Activated T-cell treated with anti-CD3 and anti-CD28 coated beads, Interleukin-2, amount 50 U/mL, for 72 hours (primary cell): ENCODE measurements at places on chromosomes 4 and X. TPM values are rescaled to one million over a fixed set of nuclear protein-coding genes. Genes with fewer than 3 reads are reported as not detected.

- DNase-seq, result peak; percentile 34
These were observed 26.3 kb downstream of the RTL5 start for GRCh38 chrX:72105436-72105835.

DNA sequence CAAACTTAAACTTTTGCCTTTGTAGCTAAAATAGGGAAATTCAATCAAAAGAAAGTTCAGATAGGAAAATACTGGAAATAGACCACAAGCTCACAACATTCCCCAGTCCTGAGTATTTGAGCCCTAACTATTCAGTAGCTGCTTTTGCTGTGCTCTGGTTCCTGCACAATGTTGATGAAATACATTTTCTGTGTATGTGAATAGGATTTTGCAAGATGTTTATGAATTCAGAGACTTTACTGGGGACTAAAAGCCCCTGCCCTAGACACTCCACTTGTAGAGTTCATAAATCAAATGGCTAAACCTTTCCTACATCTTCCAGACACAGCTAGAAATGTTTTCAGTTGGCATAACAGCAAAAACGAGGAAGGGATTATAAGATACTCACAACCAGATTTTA is 105.9 kb downstream of the FBXO8 start:
- no peak for DNase-seq

DNA sequence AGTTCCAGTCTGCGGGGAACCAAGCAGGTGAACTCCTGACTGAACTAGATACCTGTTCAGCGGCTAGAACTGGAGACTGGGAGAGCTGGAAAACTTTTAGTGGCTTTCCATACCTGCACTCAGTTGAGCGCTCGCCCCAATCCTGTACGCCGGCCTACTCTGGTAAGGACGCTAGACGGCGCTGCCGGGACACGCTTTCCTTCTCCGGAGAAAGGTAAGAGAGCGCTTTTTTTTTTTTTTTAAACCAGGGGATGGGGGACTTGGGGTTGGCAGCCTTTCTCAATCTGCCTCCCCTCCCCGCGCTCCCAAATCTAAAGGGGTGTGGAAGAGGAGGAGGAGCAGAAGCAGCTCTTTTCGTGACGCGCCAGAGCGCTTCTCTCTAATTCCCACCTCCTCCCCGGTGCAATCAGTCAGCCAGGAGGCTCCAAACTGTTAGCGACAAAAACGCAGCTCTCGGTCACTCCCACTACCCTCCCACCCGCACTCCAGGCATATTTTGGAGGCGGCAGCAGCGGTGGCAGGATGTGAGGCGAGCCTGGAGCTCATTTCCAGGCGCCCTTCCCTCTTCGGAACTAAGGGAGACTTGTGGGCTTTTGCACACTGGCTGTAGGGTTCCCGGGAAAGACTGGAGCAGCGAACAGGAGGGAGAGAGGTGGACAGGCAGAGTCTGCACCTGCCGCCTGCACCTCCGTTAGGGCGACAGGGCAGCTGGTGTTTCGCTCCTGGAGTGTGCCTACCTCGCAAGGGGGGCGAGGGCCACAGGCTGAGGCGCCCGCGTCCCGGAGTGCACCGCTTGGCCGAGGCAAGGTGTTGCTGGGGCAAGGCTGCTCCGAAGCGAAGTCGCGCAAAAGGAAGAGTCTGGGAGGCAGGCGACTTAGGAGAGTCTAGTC is at the start of gene IL1RAPL2:
IL1RAPL2 (plus strand) TSS at position 409 of the 890 bp plus-strand sequence.
- peak; percentile 16 for DNase-seq

- DNase-seq, result no peak
These were observed 11.2 kb downstream of the CAMK2D start for GRCh38 chr4:113750296-113750695.

SYN1 gene
- 0.67 TPM for total RNA-seq

GRCh38 chr4:145740806-145741205 is 60.9 kb downstream of the C4orf51 start:
- no peak for DNase-seq

- no peak for DNase-seq
These were observed 407 bp upstream of the ZC4H2 start for GRCh38 chrX:64976673-64977040.

- DNase-seq, result no peak
These were observed at the start of gene LRRC66 for GRCh38 chr4:52019936-52020657. Gene LRRC66, minus strand, starts transcription at chr4:52020363. Its CDS starts 2,750 bp downstream, at chr4:52017613.

ERAS gene
- total RNA-seq, result not detected

DNA sequence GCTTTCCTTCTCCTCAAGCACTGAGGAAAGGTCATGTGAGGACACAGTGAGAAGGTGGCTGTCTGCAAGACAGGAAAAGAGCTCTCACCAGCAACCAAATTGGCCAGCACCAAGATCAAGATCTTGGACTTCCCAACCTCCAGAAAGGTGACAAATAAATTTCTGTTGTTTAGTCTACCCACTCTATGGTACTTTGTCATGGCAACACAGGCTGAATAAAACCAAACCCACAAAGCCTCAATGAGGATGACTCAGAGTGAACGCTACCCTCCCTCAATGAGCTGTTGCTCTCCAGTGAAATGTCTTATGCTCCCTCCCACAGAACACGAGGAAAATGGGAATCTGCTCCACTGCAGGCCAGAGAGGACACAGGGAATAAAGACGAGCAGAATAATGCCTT is 244.1 kb downstream of the RAB28 start:
- peak; percentile 11 for DNase-seq

GRCh38 chrX:106246511-106246910 is 78.4 kb downstream of the PWWP3B start:
- no peak for DNase-seq

GLOD5 gene
- not detected for total RNA-seq

GRCh38 chr4:23717528-23718248 is 172.2 kb downstream of the PPARGC1A start:
- no peak for DNase-seq

DNA sequence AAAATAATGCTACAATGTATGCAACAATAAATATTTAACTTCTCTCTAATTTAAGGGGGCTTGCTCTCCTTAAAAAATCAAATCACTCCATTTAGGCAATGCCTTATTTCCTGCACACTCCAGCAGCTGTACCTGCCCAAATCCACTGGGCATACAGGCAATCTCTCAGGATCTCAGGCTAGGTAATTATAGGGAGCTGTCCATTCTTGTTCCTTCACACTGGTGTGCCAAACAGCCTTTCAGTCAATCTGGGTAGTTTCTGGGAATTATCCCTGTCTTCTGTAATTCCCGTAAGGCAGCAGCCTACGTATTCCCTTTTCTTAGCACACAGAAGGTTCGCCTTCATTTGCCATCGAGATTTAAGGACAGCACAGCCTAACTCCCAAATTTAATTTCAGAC is 922.6 kb upstream of the SLIT2 start:
- no peak for DNase-seq

LDB2 gene
- total RNA-seq, result not detected

PNMA3 gene
- 2.2 TPM for total RNA-seq

STK26 gene
- total RNA-seq, result 57.9 TPM

DNA sequence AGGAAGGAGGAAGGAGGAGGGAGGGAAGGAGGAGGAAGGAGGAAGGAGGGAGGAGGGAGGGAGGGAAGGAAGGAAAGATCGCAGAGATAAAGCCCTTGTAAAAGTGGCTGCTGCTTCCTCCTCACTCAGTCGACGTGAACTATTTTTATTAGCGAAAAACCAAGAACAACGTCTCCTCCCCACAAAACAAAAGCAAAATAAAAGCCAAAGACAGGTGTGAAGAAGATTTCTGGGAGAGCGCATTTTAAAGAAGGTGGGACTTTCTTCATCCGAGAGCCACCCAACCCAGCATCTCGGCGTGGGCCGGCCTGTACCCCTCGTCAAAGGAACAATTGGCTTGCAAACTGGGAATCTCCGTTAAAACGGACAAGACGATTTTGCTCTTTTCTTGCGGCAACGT is 40.7 kb upstream of the ASMTL start:
- DNase-seq, result no peak

GRCh38 chrX:127708155-127708554 is 344.0 kb downstream of the ACTRT1 start:
- no peak for DNase-seq

GRCh38 chr4:108830509-108831244 is 67.8 kb upstream of the ETNPPL start:
- peak; percentile 30 for DNase-seq

STATH gene
- total RNA-seq, result not detected

GRCh38 chrX:7330971-7331746 is 183.2 kb upstream of the PUDP start:
- DNase-seq, result no peak

FOXR2 gene
- total RNA-seq, result not detected
